ENCODE measurements at places on chromosomes 4 and X.

DNA sequence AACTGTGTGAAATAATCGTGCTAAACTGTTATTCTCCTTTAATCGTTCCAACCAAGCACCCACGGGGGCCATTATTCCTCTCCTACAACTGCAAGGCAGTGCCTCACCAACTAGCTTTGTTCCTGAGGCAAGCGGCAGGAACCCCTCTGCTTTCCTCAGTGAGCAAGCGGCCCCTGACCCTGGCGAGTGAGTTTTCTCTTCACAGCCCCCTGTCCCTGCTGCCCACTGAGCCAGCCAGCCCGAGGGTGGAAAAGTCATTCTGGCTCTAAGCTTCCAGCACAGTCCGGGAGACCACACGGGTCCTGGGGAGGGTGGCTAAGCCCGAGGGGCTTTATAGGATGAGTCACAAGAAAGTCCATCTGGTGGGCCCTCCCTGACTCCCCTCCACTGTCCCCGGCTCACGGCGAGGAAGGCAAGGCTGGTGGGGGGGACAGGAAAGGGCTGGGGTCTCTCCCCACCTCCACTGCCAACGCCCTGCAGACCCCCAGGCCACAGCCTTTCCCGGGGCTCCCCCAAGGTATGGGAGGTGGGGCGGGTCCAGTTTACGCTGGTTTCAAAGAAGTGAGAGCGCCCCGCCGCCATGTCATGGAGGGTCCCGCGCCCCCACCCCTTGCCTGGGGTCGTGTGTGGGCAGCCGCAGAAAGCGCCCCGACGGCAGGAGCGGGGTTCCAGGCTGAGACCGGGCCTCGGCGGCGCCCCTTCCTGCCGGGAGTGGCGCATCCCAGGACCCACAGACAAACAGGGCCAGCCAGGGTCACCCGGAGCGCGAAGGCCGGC, 45.0 kb downstream of the CPLX1 start:
- DNase-seq = no peak

DNA sequence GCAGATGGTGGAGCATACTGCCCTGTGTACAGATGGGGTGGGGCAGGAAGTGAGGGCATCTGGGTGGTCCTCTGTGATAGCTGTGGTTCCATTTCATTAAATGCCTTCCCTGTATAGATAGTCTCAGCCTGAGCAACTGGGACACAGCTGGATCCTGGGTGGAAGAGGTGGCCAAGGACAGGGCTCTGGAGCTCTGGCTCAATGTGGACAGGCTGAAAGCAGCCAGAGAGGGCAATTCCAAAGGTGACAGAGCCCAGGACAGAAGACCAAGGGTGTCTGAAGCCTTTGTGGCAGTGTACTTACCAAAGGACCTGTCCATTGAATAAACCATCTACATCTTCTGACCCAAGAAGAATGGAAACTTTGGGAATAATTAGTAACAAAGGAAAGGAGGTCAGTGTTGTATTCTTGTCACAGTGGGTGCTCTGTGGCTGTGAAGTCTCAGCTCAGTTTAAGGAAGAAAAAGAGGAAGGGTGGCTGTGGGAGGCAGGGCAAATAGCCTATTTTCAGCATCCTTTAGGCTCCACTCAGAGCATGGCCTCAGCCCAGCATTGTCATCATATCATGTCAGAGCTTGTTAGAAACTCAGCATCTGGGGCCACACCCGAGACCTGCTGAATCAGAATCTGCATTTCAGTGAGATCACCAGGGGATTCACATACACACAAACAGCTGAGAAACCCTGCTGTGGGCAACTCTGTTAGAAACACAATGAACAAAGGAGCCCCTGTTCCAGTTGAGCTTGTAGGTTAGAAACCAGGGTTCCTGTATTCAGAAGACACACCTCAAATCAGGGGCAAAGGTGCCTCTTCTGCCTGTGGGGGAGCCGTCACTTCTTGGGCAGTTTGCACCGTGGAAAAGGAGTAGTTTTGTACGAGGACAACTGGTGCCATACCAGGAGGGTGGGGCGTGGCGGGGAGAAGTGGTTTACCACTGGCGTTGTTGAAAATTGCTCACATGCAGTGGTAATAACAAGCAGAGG, 168.6 kb downstream of the PTTG2 start:
- DNase-seq = peak; percentile 30

- peak; percentile 70 for DNase-seq
Measured at GRCh38 chr4:91826186-91826585, 477.6 kb upstream of the GRID2 start.

- no peak for DNase-seq
Measured at GRCh38 chr4:11480683-11481082, 52.0 kb upstream of the HS3ST1 start.

GRCh38 chr4:26372525-26373172, 51.8 kb downstream of the RBPJ start:
- DNase-seq = peak; percentile 83

- peak; percentile 90 for DNase-seq
Measured at GRCh38 chr4:73450398-73451004, 14.5 kb downstream of the AFP start.

GRCh38 chr4:170004651-170005295, 21.4 kb downstream of the MFAP3L start:
- DNase-seq = peak; percentile 27

DNA sequence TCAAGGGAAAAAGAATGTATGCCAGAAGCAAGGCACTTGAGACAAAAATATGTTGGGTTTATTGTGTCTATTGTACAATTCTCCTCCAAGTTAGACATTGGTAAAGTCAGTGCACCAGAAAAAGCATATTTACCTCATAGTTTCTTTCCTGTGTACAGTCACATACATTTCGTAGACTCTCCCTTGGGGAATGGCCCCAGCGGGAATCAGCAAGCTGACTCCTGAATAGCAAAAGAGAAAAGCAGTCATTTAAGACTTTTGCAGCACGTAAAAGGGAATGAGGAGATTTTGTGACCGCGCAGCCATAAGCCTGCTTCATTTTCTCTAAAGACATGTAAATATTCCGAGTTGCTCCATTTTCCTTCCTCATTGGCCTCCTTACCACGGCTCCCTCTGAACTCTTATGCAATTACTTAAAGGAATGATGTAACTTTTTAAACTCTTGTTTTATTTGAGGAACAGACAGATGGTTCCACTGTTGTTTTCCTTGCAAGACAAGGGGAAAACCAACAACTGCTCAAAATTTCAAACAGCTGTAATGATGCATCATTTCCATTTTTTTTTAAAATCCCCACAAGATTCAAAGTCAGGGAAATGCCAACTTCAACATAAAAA, 332.7 kb downstream of the UNC5C start:
- DNase-seq = peak; percentile 5

GRCh38 chr4:107862658-107863057, 37.9 kb downstream of the SGMS2 start:
- DNase-seq = peak; percentile 8

GRCh38 chr4:48047896-48048295, 31.3 kb downstream of the NIPAL1 start:
- no peak for DNase-seq

All from fibroblast of skin of right quadriceps (primary cell).